T-helper 2 cell treated with Interferon-gamma antibody and Interleukin-4, amounts not matched to agents 5 μg/mL and 100 μg/mL, for 36 hours (primary cell): ENCODE measurements at places on chromosomes 3 and 15.

- DNase-seq, result no peak
Observed at GRCh38 chr3:41518626-41519025, 319.3 kb downstream of the CTNNB1 start.

DNA sequence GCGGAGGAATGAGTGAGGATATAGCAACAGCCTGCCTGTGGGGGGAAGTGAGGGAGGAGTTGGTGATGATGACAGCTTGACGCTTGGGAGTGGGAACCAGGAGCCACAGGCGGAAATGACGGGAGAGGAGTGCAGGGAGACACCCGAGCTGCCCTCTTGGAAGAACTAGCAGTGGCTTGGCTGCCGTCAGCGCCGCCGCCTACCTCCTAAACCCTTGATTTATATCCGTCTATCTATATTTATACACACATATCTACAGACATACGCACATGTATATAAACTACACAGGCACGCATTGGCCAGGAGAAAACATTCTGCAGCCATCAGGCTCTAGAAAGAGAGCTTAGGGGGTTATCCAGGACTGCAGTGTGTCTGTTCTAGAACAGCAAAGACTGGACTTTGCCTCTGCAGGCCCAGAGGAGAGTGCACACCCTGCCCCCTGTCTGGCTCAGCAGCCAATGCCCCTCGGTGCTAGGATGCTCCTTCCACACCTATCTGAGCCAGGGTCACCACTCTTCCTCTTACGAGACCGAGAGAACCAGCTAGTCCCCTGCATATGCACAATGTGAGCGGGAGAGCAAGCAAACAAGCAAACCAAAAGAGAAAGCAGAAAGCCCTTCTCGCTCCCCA lies 45.3 kb upstream of the MAGEF1 start:
- no peak for DNase-seq

DNA sequence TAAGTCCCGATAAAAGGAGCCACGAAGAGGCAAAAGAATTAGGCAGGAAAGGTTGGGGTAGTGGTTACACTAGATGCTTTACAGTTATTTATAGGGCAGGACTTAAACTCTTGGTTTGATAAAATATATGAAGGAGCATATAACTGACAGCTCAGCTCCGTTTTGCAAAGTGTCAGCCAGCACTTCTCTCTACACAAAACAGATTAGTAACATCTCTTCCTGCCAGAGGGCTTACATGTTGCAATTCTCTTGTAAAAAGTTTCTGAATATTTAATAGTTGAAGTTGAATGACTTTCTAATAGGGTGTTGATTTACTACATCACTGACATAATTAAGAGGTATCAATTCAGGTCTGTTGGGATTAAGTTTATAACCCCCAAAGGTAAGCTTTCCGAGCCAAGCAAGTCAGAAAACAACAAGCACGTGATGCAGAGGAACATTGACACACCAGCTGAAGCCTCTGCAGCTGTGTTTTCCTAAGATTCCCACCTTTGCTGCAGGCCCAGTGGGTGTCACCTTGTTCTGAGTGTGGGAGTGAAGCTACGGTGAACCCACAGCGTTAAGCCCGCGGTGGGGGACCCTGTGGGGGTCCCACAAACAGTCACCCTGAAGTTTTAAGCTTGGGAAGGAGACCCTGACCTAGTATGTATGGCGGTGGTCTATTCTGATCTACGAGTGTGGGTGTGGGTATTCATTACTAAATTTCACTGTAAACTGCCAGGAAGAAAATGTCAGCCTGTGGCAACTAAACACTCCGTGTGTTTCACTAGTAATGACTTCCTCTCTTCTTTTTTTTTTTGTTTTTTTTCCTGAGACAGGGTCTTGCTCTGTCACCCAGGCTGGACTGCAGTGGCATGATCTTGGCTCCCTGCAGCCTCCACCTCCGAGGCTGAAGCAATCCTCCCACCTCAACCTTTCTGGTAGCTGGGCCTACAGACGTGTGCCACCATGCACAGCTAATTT lies 22.0 kb upstream of the ATP13A3 start:
- DNase-seq, result no peak

GRCh38 chr3:65178703-65179102 lies 490.9 kb upstream of the ADAMTS9 start:
- no peak for DNase-seq

- DNase-seq, result no peak
Observed at GRCh38 chr15:87518957-87519356, 737.6 kb downstream of the NTRK3 start.

- DNase-seq, result no peak
Observed at GRCh38 chr3:23921052-23921511, 4.2 kb downstream of the RPL15 start.

DNA sequence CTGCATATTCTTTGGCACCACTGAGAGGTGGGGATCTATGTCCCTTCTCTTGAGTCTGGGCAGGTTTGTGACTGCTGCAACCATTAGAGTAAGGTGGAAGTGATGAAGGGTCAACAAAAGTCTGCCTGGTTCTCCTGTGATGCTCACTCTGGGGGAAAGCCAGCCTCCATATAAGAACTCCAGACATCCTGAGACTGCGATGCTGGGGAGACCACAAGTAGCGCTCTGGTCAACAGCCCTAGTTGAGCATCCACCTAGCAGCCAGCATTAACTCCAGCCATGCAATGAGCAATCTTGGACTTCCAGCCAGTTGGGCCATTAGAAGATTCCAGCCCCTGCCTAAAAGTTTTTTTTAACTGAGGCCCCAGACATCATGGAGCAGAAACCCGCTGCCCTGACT lies 62.8 kb downstream of the SCN11A start:
- no peak for DNase-seq

DNA sequence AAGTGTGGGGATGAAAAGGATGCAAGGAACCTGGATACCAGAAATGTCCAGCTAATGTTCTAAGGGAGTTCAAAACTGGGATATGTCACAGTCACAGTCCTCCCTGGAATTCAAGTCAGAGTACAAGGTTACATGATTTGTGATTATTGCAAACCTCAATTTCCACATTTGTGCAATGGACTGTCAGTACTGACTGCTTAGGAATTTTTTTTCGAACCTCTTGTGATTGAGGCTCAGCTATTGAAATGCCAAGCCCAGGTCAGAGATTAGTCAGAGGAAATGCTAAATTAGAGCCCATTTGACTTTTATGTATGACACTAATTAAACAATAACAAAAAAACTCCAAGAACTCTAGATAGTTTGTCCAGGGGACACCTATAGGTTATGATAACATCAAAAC lies 210.2 kb downstream of the THSD4 start:
- no peak for DNase-seq

DNA sequence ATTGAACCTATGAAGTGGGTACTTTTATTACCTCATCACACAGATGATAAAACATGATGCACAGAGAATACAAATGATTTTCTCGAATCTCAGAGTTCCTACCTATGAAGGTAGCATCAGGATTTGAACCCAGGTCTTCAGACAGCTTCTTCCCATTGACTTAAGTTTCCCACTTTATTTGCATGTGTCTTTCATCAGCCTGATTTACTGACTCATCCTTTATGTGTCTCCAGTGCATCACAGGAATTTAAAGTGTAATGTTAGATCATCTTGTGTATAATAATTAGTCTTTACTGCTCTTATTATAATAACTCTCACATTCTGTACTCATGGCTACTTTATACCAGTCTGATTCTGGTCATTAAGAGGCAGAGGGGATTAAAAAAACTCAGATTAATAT lies 449.4 kb upstream of the SUCLG2 start:
- no peak for DNase-seq

- DNase-seq, result no peak
Observed at GRCh38 chr3:52226229-52226817, 878 bp upstream of the TLR9 start.

DNA sequence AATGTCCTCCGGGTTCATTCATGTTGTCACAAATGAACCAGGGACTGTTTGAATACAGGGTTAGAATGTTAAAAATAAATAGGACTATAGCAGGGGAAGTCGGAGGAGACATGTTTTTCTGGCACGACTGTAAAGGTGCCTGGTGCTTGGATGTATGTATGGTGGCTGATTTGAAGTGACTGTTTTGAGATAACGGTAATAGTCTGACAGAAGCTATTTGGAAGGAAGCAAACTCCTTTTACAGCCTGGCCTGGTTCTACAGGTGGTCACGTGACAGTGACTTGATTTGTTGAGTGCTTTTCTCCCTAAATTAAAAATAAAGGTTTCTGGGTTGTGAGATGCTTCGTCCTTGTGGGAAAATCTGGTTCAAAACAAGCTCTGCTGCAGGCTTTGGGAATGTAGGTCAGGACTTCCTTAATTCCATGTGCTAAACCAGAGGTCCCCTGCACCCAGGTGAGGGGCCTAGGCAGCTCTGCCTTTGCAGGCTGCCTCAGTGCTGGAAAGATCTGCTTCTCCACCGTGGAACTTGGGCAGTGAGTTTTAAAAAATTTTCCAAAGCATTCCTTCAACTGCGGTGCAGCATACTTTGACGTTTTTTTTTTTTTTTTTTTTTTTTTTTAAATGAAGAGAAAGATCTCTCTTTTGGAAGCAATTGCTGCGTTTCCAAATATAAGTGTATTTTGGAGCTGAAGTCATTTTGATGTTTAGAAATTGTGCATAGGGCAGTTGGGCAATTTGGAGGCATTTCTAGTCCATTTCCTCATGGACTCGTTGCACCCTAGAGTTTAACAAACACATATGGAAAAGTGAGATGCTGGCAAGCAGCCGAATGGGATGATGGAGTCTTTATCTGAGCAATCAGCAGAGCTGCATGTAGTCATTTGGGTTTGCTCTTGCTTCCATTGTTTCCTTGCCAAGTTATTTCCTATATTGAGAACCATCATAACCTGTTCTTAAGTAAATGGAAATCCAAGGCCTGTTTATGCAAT lies 30.9 kb downstream of the ITPR1 start:
- DNase-seq, result no peak

DNA sequence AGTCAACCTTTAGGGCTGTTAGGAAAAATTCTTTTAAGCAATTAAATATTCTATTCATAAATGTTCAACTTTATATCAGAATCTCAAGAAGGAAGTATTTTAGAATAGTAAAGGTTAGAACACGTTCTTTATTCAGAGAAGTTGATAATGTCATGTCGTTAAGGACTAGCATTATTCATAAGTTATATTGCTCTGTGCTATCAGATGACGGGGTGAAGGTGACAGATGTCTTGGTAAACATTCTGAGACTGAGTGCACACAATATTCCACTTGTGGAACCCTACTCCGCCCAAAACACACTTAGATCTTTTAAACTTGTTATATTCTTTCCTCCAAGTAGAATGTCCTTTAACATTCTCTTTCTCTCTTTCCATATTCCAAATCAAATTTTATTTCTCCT lies 7.9 kb downstream of the AP4E1 start:
- DNase-seq, result no peak

- no peak for DNase-seq
Observed at GRCh38 chr3:132433121-132433520, 15.8 kb downstream of the DNAJC13 start.

GRCh38 chr3:111277226-111277625 lies 205.6 kb downstream of the NECTIN3 start:
- no peak for DNase-seq

DNA sequence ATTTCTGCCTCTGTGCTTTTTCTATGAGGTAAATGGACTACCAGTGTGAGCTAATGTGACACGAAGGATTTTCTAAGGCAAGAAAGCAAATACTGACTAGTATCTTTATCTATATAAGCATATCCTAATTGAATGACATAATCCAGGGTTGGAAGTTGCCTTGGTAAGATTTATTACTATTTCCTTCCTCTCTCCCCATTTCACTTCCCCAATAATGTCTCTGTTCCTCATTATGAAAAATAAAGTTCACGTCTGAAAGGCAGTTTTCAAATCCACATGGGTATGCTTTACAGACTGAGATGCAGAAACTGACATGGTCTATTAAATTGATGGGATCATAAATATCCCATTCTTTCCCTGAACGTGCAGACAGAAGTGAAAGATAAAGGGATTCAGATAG lies 86.0 kb downstream of the DTWD1 start:
- no peak for DNase-seq

DNA sequence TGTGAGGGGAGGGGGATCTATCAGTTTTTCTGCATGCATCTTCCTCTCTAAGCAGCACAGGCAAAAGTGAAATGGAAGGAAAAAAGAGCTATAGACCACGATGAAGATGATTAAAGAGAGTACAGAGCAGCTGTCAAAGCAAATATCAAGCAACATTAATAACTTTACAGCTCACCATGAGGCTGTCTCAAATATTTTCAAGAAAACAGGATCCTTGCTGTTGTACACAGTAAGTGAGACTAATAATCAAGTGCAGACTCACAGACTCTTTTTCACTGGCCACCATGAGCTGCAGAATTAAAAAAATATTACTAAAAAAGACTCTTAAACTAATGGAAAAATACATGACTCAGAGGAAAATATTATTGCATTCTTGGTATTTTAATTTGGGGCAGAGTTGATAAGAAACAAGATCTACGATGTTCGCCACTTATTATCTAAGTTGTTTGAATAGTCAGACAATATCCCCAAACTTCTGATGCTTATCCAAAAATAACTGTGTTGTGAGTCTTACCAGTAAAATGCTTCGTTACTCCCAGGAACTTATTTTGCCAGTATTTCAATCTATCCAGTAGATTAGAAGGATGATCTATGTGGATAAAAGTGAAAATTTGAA lies 817.5 kb upstream of the ALCAM start:
- DNase-seq, result no peak

DNA sequence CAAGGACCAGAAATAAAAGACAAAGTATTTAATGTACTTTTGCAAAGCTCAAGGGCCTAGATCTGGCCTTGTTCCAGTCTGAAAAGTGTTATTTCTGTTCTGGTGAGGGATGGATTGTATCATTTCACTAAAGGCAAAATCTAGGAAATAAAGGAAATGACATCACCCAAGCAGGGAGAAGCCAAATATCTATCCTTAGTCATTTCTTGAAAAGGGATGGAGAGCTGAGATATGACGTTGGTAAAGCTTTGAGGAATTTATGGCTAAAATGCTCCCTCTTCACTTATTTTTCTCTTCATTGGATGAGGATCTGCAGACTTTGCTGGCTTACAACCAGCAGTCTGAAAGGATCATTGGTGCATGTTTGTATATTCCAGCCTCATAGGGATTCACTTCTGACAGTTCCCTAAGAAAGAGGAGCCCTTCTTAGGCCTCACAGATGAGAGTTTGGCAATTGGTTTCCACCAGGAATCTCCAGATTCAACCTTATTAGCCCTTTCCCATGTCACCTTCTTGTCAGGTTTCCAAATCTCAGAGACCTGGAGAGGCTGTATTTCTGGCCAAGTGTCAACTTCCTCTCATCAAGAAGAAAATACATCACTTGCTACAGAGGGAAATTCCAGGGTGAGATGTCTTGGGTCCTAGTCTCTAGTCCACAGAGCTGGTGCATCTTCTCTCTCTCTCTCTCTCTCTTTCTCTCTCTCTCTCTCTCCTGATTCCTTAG lies 93.7 kb upstream of the BOC start:
- DNase-seq, result no peak

DNA sequence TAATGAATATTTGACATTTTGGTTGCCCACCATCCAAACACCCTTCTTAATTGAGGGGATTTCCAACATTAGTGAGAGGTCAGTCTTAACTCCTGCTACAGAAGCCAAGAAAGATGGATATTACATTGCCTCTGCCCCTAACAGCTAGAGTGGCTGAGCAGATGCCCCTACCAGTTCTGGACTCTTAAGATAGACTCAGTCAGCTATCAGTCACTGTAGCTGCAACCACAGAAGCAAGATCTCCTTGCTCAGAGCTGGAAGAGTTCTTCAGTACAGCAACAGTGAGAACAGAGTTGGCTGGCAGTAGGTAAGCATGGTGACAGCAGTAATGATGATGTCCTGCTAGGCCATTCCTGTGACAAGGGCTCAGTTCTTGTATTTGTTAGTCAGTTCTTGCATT lies 29.4 kb upstream of the TNFSF10 start:
- DNase-seq, result no peak

- DNase-seq, result no peak
Observed at GRCh38 chr15:70609889-70610288, 153.5 kb downstream of the UACA start.

GRCh38 chr3:140391061-140391460 lies 286.8 kb upstream of the TRIM42 start:
- DNase-seq, result no peak
